ENCODE measurements at places on chromosomes 16 and 17.
A peak's percentile ranks its signal among the peaks of the same experiment; 100 is the strongest.

DNA sequence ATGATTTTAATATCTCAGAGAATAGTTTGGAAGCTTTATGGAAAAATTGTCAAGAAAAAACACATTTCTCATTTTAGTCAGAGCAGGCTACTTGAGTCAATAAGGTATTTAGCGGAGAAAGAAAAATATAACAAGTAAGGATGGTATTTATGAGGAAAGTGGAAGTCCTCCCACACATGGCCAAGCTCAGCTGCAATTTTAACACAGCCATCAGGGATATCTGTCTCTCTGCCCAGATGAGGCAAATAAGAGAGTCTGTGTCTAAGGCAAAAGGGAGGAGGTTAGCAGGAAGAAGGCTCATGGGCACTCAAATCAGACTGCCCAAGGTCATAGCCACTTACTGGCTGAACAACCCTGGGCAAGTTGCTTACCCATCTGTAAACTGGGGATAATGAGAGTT, 5.2 kb upstream of the CMTM2 start:
- DNase-seq = no peak

DNA sequence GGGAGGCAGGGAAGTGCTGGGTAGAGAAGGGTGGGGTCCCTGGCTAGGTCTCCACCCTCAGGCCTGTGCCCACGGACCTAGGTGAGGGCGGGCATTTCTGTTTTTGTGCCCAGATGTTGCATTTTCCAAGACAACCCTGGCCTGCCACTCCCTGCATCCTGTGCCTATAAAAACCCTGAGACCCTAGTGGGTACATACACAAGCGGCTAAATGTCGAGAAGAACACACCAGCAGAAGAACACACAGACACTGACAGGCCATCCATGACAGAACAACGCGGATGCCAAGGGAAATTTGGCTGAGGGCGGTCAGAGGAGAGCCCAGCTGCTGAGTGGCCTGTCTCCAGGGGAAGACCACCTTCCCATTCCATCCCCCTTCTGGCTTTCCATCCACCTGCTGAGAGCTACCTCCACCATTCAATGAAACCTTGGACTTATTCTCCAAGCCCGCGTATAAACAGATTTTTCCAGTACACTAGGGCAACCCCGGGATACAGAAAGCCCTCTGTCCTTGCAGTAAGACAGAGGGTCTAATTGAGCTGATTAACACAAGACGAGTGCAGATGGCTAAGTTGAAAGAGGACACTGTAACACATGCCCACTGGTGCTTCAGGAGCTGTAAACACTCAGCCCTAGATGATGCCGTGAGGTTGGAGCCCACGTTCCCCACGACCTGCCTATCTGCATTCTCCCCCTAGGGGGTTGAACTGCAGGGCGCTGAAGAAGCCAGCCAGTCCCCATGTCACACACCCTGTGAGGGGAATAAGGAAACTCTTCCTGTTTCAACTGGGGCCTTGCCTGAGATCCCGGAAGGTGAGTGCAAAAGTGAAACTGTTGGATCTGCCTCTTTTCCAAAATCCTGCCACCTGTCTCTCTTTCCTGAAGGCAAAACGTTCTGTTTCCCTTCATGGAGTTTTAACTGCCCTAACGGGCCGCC, 147.2 kb upstream of the COX10 start:
- no peak for DNase-seq

GRCh38 chr17:35068249-35068648, 4.7 kb upstream of the RFFL start:
- DNase-seq = no peak

GRCh38 chr16:84574191-84574590, 43.7 kb downstream of the COTL1 start:
- no peak for DNase-seq

DNA sequence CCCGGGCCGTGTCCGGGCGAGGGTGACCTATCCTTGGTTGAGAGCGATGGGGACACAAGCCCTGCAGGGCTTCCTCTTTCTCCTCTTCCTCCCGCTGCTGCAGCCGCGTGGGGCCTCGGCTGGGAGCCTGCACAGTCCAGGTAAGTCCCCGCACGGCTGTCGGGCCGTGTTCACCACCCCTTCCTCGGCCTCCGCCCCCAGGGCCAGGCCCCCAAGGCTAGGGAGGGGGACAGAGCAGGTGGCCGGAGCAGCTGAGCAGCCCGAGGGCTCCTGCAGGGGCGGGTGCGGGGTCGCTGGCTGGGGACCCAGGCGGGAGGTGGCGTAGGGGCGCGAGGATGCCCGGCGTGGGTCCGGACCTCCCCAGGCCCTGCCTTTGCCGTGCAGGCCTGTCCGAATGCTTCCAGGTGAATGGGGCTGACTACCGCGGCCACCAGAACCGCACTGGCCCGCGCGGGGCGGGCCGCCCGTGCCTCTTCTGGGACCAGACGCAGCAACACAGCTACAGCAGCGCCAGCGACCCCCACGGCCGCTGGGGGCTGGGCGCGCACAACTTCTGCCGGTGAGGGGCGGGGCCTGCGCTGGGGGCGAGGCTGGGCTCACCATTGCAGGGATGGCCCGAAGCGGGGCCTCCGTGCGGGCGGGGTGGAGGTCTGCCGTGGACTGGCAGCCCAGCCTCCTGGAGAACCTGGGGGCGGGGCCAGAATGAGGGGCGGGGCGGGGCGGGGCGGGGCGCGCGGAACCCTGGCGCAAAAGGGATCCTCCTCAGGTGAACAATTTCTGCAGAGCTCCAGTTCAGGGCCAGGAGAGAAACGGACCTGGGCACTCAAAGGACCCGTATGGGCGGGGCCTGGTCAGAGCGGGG, 631 bp downstream of the KREMEN2 start:
- peak; percentile 75 for DNase-seq

DNA sequence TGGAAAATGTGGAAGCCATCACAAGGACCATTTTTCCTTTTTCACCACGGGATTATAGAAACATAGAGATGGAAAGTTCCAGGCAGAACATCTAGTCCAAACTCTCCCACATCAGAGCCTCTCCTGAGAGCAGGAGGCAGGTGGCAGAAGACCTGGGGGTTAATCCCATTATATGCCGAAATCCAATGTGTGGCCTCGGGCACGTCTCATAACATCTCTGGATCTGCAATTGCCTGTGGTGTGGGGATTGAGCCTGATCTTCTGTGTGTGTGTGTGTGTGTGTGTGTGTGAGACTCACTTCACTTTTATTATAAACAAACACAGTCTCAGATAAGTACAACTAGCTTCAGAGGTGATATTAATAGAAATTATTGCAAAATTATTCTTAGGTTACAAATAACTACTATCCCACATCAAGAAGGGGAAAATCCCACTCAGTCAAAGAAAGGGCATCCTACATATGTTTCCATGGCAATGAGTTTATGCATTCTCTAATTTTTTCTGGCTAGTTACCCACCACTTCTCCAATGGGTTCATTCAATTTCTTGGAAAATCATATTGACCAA, 199.1 kb downstream of the FOXL1 start:
- no peak for DNase-seq

GRCh38 chr16:70653809-70654771, 7.7 kb downstream of the IL34 start:
- DNase-seq = peak; percentile 82

DNA sequence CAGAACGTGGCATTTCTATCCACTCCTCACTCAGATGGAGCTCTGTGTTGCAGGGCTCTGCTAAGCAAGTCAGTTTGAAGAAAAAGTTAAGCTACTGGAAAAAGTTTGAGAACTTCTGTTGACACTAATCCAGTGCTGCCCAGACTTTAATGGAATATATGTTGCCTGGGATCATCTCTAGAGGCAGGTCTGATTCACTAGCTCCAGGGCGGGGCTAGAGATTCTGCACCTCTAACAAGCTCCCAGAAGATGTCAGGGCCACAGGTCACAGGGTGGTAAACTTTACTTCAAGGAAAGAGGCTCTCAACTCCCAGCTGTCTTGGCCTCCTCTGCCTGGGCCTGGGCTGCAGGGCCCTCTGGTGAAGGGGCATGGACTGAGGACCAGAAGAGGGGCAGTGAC, 6.8 kb downstream of the TTYH2 start:
- no peak for DNase-seq

- DNase-seq = no peak
Measured at GRCh38 chr17:78248051-78248914, 16.9 kb downstream of the TMEM235 start.

DNA sequence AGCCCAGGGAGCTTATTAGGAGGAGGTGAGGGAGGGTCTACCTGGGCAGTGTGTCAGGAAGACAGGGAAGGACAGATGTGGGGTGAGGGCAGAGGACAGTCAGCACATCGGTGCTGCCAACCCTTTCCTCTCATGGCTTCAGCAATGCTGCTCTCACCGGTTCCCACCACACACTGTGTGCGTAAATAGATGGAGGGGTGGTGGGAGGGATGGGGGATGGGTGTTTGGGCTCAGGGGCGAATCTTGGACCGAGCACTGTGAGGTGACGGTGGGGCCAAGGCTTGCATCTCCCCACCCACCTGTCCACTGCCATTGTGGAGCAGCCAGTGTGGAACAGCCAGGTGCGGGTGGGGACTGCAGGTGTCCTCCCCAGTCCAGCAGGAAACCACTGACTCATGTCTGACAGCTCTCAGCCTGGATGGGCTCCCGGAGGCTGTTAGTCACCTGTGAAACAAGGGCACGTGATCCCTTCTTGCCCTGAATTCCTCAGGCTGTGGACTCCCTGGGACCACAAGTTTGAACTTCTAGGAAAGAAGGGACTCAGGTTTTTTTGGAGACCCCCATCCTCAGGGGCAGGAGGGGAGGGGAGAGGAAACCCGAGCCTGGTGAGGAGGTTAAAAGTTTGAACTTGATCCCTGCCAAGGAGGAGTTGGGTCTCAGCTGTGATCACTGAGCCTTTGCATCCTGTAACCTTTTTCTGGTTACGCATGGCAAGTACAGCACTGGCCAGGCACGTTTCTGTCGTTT, 42.7 kb upstream of the SMPD3 start:
- no peak for DNase-seq

DNA sequence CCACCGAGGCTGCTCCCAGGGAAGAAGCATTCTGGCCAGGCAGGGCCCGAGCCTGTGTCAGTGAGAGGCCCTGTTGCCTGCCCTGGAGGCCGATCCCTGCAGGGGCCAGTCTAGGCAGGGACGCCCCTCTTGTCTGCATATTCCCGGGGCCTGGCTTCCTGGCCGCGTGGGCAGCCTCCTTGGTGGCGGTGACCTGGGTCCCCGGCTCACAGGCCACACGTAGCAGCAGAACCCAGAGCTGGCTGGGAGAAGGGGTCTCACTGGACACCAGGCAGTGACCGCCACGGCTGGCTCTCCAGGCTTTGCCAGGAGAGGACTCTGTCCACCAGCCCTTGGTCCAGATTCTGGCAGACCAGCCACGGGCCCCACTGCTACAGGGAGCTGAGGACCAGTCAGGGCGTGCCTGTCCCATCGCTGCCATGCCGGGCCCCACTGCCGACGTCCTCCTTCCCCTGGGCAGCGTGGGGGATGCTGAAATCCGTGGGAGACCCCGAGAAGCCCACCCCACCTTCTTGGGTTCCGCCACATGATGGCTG, 3.7 kb upstream of the CACNA1H start:
- DNase-seq = no peak

GRCh38 chr16:51243936-51244436, 92.9 kb upstream of the SALL1 start:
- DNase-seq = no peak

- peak; percentile 60 for DNase-seq
Measured at GRCh38 chr16:11356573-11357331, 11.5 kb downstream of the RMI2 start.

GRCh38 chr17:2852221-2852620, 56.0 kb downstream of the RAP1GAP2 start:
- DNase-seq = no peak

DNA sequence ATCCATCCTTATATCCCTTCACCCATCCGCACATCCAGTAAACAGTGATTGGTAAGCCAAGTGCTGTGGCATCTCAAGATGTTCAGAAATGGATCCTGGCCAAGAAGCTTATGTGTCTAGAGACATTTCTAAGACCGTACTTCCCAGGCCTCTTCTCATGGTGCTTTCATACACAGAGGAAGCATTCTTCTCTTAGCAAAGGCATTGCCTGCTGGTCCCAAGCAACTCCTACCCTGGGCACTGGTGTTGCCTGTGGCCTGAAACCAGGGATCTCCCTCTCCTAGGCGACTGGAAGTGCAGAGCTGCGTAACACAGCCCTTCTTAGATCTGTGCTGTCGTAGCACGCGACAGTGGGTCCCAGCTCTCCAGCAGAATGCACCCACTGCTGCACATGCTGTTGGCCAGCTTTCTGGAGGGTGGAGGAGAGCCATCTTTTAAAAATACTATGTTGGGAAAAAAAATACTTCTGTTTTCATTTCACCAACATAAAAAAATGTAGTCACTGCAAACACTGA, 182.9 kb downstream of the CCDC182 start:
- no peak for DNase-seq
